ENCODE measurements at places on chromosomes 2 and 18.

DNA sequence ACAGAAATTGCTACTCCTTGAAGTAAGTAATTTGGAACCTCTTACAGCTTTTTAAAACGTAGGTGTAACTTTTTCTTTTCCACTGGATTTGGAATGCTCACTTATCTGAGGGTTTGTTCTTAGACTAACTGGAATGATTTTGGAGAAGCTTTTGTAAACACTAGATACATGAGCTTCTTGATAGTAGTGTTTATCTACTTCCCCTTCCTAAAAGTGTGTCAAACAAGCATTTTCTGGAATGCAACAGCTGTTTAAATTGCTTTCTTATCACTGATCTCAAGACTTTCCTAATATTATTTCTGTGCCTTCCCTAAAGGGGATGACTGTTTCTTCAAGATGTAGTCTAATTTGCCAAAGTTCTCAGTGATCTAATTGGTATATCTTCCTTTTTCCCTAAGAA lies 282.6 kb downstream of the CCDC178 start:
- no peak for DNase-seq

GRCh38 chr2:22946553-22946952 lies 438.4 kb upstream of the KLHL29 start:
- no peak for DNase-seq

GRCh38 chr18:48029296-48029986 lies 99.0 kb upstream of the SMAD2 start:
- no peak for DNase-seq

DNA sequence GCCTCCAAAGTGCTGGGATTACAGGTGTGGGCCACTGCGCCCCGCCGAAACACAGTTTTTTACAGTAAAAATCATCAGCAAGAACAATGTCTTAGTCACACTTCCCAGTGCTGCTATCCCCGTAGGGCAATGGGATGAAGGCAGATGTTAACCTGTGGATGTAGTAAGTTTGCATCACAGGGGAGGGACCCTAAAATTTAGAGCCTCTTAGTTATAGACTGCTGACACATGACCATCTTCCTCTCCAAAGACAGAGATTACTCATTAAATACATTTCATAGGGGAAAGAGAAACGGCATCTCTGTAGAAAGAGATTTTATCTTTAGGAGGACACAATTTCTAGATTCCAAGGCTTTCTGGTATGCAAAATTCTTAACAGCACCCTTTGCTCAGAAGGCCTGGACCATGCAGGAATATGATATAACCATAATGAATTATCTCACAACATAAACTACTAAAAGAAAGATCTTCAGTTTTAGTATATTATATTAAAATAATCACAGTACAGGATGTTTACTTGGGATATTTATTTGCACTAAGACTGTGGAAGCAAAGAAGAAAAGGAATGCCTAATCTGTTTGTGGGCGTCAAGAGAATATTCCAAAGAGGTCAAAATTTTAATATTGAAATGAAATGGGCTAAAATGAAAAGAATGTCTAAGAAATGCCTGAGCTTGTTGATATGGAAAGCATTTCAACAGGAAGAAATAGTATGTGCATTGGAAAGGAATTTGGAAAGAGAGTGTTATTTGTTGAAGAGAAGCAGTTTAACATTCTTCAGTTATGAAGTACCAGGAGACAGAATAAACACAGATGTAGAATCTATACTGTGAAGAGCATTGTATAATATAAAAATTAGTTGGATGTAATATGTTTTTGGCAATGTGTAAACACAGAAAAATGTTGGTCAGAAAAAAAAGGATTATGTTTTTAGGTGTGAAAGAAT lies 1228.3 kb upstream of the CHAC2 start:
- DNase-seq, result no peak

DNA sequence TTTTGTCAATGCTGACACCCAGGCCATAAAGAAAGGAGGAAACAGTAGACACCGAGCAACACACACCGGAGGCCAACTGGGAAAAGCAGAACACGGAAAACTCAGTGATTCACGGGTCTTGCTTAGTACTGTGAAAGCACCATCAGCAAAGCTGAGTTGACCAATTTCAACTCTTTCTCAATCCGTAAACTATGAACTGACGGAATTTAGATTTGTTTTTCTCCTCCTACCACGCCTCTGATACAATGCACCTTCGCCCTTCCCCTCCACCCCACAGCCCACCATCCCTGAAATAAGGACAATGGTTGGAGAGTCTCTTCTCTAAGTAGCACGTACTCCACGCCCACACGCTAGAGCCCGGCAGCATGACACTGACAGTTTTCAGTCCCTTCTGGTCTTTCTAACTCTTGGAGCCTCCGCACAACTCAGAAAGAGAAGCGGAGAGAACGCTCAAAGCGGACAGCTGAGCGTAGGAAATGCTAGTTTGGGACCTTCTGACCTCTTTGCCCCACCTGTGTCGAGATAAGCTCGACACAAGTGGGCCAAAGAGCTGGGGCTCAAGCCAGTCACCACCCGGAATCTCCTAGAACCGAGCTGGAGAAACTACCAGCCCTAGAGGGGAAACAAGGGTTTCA lies 669 bp downstream of the LNPK start:
- peak; percentile 19 for DNase-seq

DNA sequence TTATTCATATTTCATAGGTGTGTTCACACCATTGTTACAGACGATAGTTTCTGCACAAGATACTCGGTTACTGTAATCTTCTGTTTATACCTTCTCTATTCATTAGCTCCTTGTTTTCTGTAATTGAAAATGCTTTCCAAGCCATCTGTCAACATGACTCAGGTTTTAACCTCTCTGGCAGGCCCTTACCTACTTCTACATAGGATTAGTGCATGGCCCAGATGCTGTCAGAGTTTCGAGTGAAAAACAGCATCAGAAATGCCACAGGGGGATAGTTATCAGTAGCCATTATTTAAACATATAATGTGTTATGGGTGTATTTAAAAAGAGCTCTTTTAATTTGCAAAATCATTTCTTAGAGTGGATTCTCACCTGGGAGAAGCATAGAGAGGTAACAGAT lies 596.4 kb downstream of the FBXO15 start:
- no peak for DNase-seq

DNA sequence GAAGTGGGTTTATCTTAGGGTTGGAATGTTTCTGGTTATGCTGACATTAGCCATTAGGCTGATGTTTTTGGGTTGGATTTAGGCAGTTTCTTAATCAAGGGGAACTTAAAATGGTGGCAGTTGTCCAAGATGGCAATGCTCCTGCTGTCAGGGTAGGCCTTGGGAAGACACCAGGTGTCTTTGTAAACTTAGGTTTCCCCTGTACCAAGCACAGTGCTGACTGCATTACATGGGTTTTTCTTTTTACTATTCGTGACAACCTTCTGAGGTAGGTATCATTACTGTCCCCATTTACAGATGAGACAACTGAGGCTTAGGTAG lies 528 bp upstream of the ATG16L1 start:
- DNase-seq, result no peak

- DNase-seq, result no peak
Observed at GRCh38 chr2:56687169-56687568, 503.4 kb downstream of the CCDC85A start.

Data from hematopoietic multipotent progenitor cell (in vitro differentiated cells).